ENCODE measurements at places on chromosomes 2 and 18.

DNA sequence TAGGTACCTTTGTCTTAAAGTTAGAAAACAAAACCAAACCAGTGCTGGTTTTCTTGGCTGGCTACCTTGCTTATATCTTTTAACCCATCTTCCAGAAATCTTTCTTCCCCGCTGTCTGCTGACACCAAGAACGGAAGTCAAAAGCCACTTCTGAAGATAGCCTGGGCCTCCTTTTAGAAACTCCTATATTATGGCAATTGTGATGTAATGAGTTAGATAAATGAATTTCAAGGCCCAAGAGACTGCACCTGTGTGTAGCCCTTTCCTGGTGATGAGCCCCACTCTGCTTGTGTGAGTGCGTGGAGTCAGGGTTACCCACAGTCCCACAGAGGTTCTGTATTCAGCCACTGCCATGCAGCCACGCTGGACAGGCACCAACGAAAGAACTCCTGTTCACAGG is 60.7 kb downstream of the ARMC9 start:
- DNase-seq: no peak

DNA sequence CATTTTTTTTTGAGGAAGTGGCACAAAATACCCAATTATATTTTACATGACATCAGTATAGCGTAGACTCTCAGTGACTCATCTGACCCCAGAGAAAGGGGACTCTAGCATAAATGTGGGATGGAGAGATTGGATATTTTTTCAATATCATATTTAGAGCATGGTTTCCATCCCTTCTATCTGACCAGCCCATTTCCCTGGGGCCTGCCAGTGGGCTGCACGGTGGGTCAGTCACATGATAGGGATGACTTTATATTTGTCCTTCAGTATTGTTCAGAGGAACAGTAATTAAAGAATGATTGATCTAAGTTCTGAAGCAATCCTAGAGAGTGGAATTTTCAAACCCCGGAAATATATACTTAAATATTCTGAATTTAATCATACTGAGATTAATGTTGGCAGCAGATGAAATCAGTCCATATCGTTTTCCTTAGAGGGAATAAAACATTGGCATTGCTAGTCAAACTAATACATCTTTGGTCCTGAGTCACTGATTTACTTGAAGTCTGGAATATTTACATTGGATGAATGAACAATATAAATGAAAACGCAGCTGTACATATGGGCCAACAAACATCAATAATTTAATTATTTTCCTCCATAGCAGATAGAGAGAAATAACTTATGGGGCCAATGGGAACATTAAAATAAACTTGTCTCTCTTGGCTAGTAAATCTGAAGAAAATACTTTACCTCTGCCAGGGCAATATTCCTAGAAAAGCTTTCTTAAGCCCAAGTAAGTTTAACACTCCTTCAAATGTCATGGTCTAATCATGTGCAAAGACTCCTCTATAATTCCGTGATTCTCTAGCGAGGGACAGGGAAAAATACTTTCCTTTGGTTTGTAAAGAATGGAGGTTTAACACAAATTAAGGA is 563.6 kb upstream of the PKDCC start:
- no peak for DNase-seq

GRCh38 chr2:169776252-169776761 is 22.4 kb upstream of the SSB start:
- DNase-seq: peak; percentile 29

- no peak for DNase-seq
These were observed 47.1 kb downstream of the PLCL1 start for GRCh38 chr2:197851451-197851850.

- peak; percentile 28 for DNase-seq
These were observed 784 bp downstream of the ROCK1 start for GRCh38 chr18:21110713-21111345.

GRCh38 chr18:56639104-56639381 is 651 bp upstream of the TXNL1 start:
- DNase-seq: no peak

GRCh38 chr18:77099485-77100370 is 32.9 kb downstream of the MBP start:
- no peak for DNase-seq

DNA sequence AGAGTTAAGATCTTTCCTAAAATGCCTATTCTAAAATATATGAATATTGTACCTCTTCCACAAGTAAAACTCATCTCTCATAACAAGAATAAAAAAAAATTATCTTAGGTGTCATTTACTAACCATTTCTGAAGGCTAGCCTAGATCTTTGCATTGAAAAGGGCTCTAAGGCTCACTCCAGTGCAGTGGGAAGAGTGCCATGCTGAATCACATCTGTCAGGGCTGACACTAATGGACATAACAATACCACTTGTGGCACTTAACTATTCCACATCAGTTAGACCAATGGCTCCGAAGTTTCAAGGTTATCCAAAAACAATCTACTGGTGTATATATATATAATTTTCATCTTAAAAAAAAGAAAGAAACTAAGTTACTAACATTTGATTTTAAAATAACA is 130.2 kb downstream of the EXOC6B start:
- DNase-seq: peak; percentile 13

GRCh38 chr2:234191819-234192407 is 141.4 kb downstream of the SPP2 start:
- DNase-seq: peak; percentile 74

DNA sequence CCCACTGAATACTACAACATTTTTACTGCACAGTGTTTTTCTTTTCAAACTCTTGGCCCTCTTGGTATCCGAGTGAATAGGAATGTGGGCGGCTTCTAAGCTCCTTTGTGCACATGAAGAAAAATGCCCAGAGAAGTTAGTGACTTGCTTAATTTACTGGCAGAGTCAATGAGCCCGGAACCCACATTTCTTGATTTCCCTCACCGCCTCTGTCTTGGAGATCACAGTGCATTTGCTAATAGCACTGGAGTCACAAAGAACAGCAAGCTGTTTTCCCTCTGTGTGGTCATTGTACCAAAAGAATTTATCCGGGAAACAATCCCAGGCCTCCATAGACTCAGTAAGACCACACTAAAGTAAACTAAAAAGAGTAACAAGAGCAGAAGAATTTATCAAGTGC is 18.9 kb downstream of the STON1 start:
- no peak for DNase-seq

DNA sequence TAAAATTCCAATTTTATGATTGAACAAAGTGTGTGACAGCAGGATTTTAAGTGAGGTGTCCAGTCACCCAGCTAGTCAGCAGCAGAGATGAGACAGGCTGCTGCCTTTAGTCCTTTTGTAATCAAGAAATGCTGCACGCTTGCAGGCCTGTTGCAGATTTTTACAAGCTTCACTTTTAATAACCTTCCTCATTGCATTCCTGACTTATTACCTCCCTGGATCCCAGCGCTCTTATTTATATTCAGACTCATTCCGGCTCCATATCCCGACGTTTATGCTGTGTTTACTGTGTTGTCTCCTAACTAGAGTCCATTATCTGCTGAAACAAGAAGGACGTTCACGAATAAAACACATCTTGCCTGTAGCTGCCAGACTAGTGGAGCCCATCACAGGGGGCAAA is 442.5 kb upstream of the KLHL29 start:
- DNase-seq: no peak

DNA sequence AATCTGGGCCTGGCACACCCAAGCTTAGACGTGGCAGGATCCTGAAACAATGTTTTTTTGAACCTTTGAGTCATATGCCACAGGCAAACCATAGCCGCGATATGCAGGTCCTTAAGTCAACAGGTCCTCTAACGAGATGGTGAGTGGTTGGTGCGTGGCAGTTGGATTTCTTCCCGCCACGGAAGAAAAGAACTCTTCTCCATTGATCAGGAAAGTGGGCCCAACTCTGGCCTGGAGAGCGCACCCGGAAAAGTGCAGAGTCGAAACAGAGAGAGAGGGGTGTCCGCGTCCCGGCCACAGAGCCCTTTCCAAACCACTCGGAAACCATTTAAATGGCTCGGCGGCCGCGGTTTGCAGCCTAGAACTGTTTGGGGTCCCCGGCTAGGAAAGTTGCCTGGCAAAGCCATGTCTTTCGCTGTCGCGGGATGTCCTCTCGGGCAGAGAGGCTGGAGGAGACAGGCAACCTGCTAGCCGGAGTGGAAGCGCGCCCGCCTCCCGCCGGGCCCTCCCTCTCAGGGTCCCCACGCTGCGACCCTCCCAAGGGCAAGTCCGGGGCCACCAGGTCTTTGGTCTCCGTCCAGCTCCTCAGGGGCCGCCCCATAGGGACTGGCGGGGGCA is 777 bp downstream of the GALNT3 start:
- peak; percentile 87 for DNase-seq

- DNase-seq: no peak
These were observed 48.6 kb downstream of the SOX11 start for GRCh38 chr2:5740817-5741216.

- peak; percentile 63 for DNase-seq
These were observed 156.0 kb downstream of the TGIF1 start for GRCh38 chr18:3605954-3606443.

DNA sequence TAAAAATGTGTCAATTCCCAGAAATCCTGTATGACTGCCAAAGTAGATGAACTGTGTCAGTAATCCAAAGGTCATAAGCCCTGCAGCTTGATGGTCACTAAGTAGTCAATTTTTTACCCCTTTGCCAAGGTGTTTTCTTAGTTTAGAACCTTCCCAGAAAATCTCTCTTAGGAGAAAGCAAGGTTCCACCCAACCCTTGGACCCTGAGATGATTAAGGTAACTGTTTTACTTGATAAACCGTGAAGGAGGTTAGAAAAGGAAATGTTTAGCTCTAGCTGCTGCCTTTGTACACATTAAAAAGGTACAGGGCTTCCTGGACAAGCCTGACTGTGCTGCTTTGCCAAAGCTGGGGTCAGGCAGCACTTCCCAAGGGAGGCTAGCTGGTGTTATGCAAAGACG is 24.4 kb upstream of the LRP2 start:
- no peak for DNase-seq

GRCh38 chr2:79801082-79801481 is 288.2 kb downstream of the CTNNA2 start:
- DNase-seq: no peak

DNA sequence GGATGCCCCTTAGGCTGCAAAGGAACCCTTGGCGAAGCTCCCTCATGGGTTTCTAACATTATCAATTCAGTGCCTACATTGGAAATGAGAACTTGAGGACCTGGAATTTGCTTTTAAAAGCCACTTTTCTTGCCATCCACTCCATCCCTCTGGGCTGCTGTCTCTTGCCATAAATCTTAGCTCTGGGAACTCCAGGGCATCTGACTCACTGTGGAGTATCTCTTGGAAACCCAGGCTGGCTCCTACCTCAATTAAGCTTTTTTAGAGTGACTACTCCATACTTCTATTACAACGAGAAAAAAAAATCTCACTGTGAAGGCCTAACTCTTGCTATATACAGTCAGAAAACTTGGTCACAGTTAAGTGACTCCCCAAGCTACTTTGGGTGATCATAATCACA is 227.2 kb upstream of the SETBP1 start:
- DNase-seq: no peak

- DNase-seq: no peak
These were observed 199.7 kb downstream of the TPGS2 start for GRCh38 chr18:36629138-36629530.

GRCh38 chr18:75408554-75409506 is 18.7 kb downstream of the SMIM21 start:
- DNase-seq: peak; percentile 95

GRCh38 chr2:238900511-238900910 is 52.6 kb downstream of the TWIST2 start:
- no peak for DNase-seq

DNA sequence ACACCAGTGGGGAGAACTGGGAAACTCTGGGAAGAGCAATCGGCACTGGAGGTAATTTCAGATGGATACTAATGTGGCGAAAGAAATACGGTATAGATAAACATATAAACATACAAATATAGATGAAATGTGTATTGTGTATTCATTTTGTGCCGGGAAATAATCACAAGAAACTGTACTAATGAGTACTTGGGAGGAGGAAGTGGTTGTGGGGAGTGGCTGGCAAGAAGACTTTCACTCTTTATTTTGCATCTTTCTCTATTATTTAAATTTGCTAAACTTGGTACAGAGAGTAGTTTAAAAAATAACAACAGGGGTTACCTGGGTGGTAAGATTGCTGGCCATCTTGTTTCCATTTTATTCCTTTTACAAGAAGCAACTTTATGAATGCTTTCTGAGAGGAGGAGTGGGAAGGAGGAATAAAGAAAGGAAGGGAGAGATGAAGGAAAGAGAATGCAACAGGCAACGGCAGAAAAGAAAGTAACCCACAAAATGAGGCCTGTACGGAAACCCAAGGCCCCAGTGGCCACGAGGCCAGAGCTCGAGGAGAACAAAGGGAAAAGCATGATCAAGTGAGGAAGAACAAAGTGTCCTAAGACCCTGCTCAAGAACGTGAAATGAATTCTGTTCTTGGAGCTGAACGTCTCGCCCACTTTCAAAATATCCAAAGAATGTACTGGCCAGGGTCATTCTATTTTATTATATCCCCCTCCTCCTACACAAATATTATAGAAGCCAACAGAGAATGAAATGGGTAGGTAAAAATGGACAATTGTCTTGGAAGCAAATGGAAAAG is 45.2 kb downstream of the FAM178B start:
- no peak for DNase-seq

- no peak for DNase-seq
These were observed 78.8 kb upstream of the PELI1 start for GRCh38 chr2:64223055-64223454.

GRCh38 chr2:130313812-130314334 is 28.8 kb upstream of the IMP4 start:
- DNase-seq: no peak

DNA sequence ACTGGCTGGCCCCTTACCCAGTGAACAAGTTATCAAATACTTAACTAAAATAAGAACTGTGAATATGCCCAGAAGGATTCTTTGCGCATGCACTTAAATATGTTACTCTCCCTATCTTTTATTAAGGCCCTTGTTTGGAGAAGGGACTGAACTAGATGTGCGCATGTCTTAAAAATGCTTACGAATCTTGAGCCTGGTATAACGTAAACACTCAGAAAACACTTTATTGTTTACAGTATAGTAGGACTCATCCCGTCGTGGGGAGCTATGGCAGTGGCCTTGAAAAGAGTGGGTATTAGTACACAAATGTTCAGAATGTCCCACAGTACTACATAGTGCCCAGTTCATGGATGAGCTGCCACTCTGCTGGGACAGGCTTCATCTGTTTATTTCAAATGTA is 75.9 kb upstream of the MAP4K3 start:
- no peak for DNase-seq

- DNase-seq: no peak
These were observed 111.5 kb downstream of the MGAT5 start for GRCh38 chr2:134365356-134365755.

DNA sequence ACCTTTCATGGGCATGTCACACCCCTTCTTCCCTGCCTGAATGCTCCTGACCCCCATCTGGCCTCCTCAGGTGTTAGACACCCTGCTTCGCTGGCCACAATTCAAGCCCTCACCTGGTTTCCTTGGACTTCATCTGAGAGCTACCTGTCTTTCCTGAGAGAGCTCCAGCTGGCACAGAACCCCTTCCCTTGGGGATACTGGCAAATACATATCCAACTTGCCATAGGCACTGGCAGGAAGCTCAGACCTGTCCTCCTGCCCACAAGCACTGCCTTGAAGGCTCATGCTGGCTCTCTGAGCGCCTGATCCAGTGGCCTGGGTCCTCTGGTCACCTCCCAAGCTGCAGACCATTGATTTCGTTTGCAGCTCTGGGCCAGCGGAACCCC is 74.1 kb upstream of the MAP4K3 start:
- DNase-seq: no peak
